ENCODE measurements at places on chromosomes 7 and 10. TPM values are rescaled to one million over a fixed set of nuclear protein-coding genes. Genes with fewer than 3 reads are reported as not detected.

CASP7 gene
- total RNA-seq = 13.5 TPM

AGAP5 gene
- 9.8 TPM for total RNA-seq

ATG9B gene
- total RNA-seq = 21.2 TPM

TMEM248 gene
- 87.3 TPM for total RNA-seq

NPY gene
- not detected for total RNA-seq

TAF5 gene
- 9.4 TPM for total RNA-seq

TNKS2 gene
- total RNA-seq = 48.4 TPM

FFAR4 gene
- total RNA-seq = not detected

HOXA11 gene
- not detected for total RNA-seq

ZCWPW1 gene
- 4.0 TPM for total RNA-seq

CALML3 gene
- total RNA-seq = not detected

SLC26A3 gene
- not detected for total RNA-seq

ZNF239 gene
- total RNA-seq = 0.81 TPM

ANXA8L1 gene
- total RNA-seq = not detected

C10orf88 gene
- 9.2 TPM for total RNA-seq

BLNK gene
- 0.35 TPM for total RNA-seq

SPDYE11 gene
- total RNA-seq = not detected

PNLIPRP3 gene
- total RNA-seq = not detected

CFAP69 gene
- not detected for total RNA-seq

STAG3 gene
- 6.2 TPM for total RNA-seq
